ENCODE measurements at places on chromosomes 11 and 22. TPM values are rescaled to one million over a fixed set of nuclear protein-coding genes. Genes with fewer than 3 reads are reported as not detected.

Gene ANO1
- 2.6 TPM for total RNA-seq

Gene TRIM22
- 1.1 TPM for total RNA-seq

Gene CNTN5
- total RNA-seq: not detected

Gene MUC5B
- 1.6 TPM for total RNA-seq

Gene GGT5
- total RNA-seq: 5.1 TPM

Gene MRGPRX4
- not detected for total RNA-seq

Gene CCDC116
- not detected for total RNA-seq

Gene MAPK11
- total RNA-seq: 8.4 TPM
